ENCODE measurements at places on chromosomes 5 and 9. TPM values are rescaled to one million over a fixed set of nuclear protein-coding genes. Genes with fewer than 3 reads are reported as not detected.

DNA sequence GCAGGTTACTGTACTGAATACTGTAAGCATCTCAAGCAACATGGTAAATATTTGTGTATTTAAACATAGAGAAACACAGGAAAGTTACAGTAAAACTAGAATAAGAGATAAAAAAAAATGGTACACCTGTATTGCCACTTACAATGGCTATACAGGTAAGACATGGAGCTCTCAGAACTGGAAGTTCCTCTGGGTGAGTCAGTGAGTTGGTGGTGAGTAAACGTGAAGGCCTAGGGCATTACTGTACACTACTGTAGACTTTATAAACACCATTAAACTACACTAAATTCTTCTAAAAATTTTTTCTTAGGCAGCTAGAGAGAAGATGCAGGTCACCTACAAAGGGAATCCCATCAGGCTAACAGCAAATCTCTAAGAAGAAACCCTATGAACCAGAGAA is 872.9 kb downstream of the TAF11L14 start:
- H3K4me3 ChIP-seq: no peak overlapping the region
- no peak overlapping the region for H3K27ac ChIP-seq
- H3K4me1 ChIP-seq: no peaks in the 10 kb centered on the region
- no peak for DNase-seq

GRCh38 chr5:32276173-32276853 is 36.4 kb downstream of the MTMR12 start:
- peak; percentile 59 for DNase-seq
- peaks cover 40% of the 10 kb centered on the region for H3K36me3 ChIP-seq
- no peak overlapping the region for H3K4me3 ChIP-seq
- H3K4me1 ChIP-seq: peaks cover 46% of the 10 kb centered on the region

Gene MYMK
- not detected for total RNA-seq

DNA sequence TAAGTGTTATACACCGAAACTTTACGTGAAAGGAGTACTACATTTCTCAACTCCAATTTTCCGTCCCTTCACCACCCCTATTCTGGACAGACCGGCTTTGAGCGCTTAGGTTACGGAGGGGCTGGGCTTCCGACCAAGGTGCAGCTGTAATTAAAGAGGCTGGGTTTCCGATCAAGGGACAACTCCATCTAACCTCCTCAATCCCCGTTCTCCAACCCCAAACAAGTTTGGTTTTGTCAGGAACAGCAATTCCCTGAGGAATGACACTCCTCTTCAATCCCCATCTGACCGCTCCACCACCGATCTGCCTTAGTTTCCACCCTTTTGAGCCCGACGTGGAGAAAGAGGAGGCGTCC is 577 bp downstream of the TUT7 start:
- H3K27me3 ChIP-seq: peaks cover 8% of the 10 kb centered on the region
- peak overlapping the region; percentile 99 for H3K4me3 ChIP-seq
- DNase-seq: no peak
- peak overlapping the region; percentile 96 for H3K27ac ChIP-seq

Gene CDH12
- total RNA-seq: not detected

Gene NEURL1B
- total RNA-seq: 0.05 TPM

- DNase-seq: no peak
- H3K4me1 ChIP-seq: no peaks in the 10 kb centered on the region
- H3K27ac ChIP-seq: no peak overlapping the region
- no peaks in the 10 kb centered on the region for H3K36me3 ChIP-seq
- no peak overlapping the region for H3K4me3 ChIP-seq
- no peaks in the 10 kb centered on the region for H3K27me3 ChIP-seq
These were observed 42.8 kb downstream of the TEK start for GRCh38 chr9:27151693-27152404.

DNA sequence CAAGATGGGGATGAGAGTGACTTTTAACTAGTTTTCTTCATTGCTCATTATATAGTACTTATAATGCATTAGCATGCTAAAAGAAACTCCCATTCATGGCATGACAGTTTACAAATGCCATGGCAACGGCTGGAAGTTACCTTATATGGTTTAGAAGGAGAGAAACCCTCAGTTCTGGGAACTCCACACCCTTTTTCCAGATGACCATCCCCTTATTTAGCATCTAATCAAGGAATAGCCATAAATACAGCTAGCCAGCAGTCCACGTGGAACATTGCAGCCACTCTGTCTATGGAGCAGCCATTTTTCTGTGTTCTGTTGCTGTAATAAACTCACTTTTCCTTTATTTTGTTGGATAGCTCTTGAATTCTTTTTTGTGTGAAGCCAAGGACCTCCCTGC is 1137.8 kb downstream of the CDH18 start:
- no peak overlapping the region for H3K27ac ChIP-seq
- H3K36me3 ChIP-seq: no peaks in the 10 kb centered on the region
- no peaks in the 10 kb centered on the region for H3K4me1 ChIP-seq

Gene TMEM215
- not detected for total RNA-seq

Gene ACSL6
- 36.9 TPM for total RNA-seq

DNA sequence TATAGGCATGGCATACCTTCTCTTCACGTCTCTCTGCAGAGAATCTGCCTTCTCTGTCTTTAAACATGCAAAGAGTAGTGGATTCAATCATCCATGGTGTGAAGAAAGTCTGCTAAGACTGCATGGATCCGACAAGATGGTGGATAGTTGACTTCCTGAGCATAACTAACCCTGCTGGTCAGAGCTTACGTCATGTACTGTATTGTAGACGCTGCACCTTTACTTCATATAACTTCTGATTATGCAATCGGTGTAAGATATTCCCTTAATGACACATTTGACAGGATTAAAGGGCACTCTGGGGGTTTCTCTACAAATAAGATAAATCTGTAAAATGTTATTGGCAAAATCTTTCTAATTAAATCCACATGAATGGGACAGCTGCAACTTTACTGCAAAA is 240.3 kb upstream of the NREP start:
- no peak overlapping the region for H3K27ac ChIP-seq
- DNase-seq: no peak
- H3K27me3 ChIP-seq: no peaks in the 10 kb centered on the region

DNA sequence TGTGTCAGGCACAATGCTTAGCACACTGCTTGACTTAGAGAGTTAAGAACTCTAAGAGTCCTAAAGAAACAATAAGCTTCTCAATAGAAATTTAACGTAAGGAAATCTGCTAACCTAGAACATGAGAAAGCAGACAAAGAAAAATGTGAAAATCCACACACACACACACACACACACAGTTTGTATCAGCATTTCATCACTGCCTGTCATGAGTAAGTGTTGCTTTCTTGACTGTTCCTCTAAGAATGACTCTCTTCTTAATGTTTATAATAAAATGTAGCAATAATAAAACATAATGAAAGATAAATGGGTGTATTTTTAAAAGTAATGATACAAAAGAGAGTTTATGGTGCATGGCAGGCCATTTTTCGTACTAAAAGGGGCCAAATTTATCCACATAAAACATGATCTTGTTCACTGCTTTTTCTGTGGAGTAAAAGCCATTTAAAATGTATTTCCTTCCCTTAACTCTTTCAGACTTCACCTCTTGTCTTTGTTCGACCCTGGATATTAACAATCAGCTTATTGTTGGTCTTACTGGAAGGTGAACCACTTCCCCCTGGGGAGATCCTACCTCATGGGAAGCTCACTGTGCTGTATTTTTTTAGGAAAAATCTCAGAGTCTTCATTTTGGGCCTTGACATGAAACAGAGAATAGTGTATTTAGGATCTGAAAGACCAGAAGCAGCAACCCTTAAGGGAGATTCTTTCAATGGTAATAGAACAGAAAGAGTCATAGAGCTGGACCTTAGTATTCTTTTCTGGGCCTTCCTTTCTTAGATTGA is 107.3 kb upstream of the ANKRD55 start:
- H3K27ac ChIP-seq: no peak overlapping the region
- H3K4me1 ChIP-seq: peaks cover 14% of the 10 kb centered on the region
- no peak overlapping the region for H3K4me3 ChIP-seq
- no peaks in the 10 kb centered on the region for H3K27me3 ChIP-seq

DNA sequence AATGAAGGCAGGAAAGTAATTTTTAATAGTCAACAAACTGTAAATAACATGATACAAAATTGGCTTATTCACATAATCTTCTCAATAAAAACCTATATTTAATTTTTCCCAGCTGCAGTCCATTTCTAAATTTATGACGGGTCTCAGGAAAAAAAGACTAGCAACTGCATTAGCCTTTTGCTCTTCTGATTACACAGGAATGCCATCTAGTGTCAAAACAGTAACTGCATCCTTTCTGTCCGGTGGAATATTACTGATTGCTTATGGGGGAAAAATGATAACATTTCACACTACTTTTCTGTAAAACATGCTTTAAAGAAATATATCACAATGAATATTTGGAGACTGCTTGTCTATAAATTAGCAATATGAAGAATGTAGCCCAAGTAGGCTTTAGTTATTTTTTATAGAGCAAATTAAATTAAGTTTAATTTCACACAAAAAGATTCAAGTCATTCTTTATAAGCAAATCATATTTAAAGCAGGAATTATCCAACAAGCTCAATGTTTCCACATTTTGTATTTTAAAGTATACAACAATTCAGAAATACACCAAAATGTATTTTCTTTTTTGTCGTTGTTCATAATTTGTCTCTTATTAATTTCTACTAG is 534.7 kb downstream of the CDH10 start:
- DNase-seq: no peak
- H3K4me1 ChIP-seq: no peaks in the 10 kb centered on the region
- no peak overlapping the region for H3K27ac ChIP-seq
- H3K36me3 ChIP-seq: no peaks in the 10 kb centered on the region
- no peaks in the 10 kb centered on the region for H3K27me3 ChIP-seq
- H3K4me3 ChIP-seq: no peak overlapping the region

- H3K27ac ChIP-seq: no peak overlapping the region
- H3K4me1 ChIP-seq: peaks cover 20% of the 10 kb centered on the region
- no peaks in the 10 kb centered on the region for H3K36me3 ChIP-seq
- H3K4me3 ChIP-seq: no peak overlapping the region
- no peak for DNase-seq
These were observed 211.0 kb upstream of the PANK3 start for GRCh38 chr5:168790002-168790635.
